Esophagus squamous epithelium (tissue), 5 donors: ENCODE measurements at places on chromosomes 2 and 18.

DNA sequence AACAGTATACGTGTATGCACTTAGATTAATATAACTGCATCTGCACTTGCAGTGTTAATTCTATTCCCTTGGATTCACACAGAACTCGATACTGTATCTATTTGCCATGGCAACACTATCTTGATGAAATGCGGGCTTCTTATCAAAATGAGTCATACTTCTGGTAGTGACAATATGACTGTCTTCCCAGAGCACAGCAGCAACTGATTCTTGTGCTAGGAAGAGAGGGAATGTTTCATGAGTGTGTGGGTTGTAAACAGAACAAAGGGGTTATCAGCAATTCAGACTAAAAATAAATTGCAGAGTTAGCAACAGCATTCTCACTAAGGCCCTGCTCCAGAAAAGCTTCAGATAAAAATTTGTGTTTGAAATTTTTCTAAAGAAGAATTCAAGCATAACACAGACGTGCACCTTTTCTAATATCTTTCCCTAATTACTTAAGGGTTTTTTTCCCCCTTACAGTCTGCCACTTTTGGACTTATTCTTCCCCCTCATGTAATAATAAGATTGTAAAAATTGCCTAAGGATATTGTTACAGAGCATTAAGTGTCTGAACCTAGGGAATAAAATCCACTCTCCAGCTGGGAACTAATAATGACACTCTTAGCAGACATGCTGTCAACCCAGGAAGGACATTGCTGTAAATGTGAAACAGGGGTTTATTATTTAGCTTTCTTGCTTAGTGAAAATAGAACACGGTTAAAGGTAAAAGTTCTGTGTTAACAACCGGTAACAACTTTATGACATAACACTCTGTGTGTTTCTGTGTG, 99.9 kb upstream of the SLC38A11 start:
- H3K4me1 ChIP-seq: no peaks in the 10 kb centered on the region
- H3K4me3 ChIP-seq: no peak overlapping the region
- DNase-seq: no peak
- no peak overlapping the region for H3K27ac ChIP-seq
- no peaks in the 10 kb centered on the region for H3K27me3 ChIP-seq

GRCh38 chr2:173663835-173664512, 301.2 kb downstream of the SP3 start:
- peaks cover 9% of the 10 kb centered on the region for H3K4me1 ChIP-seq
- H3K36me3 ChIP-seq: no peaks in the 10 kb centered on the region
- no peak overlapping the region for H3K27ac ChIP-seq
- H3K4me3 ChIP-seq: no peak overlapping the region

DNA sequence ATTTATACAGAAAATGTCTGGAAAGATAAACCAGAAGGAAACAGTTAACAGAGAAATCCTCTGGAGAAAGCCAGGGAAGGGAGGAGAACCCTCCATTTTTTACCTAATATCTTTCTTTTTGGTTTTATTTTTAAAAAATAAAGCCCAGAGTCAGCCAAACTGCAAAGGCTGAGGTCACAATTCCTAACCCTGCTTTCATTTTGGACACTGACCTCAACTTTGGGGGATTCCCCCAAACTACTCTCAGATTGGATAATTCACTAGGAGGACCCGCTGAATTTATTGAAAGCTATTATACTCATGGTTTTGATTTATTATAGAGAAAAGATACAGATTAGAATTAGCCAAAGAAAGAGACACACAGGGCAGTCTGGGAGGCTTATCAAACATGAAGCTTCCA, 93.3 kb upstream of the SP3 start:
- no peak for DNase-seq
- H3K36me3 ChIP-seq: no peaks in the 10 kb centered on the region
- H3K27me3 ChIP-seq: no peaks in the 10 kb centered on the region
- H3K27ac ChIP-seq: peak overlapping the region; percentile 78
- H3K4me3 ChIP-seq: no peak overlapping the region

- no peak overlapping the region for H3K4me3 ChIP-seq
- no peak overlapping the region for H3K27ac ChIP-seq
- DNase-seq: no peak
- H3K36me3 ChIP-seq: no peaks in the 10 kb centered on the region
Measured at GRCh38 chr2:58762176-58762781, 521.2 kb upstream of the FANCL start.

GRCh38 chr2:172609488-172609887, 53.6 kb downstream of the PDK1 start:
- H3K27me3 ChIP-seq: no peaks in the 10 kb centered on the region
- no peak for DNase-seq
- no peak overlapping the region for H3K4me3 ChIP-seq
- no peaks in the 10 kb centered on the region for H3K4me1 ChIP-seq
- H3K36me3 ChIP-seq: no peaks in the 10 kb centered on the region
- H3K27ac ChIP-seq: no peak overlapping the region

DNA sequence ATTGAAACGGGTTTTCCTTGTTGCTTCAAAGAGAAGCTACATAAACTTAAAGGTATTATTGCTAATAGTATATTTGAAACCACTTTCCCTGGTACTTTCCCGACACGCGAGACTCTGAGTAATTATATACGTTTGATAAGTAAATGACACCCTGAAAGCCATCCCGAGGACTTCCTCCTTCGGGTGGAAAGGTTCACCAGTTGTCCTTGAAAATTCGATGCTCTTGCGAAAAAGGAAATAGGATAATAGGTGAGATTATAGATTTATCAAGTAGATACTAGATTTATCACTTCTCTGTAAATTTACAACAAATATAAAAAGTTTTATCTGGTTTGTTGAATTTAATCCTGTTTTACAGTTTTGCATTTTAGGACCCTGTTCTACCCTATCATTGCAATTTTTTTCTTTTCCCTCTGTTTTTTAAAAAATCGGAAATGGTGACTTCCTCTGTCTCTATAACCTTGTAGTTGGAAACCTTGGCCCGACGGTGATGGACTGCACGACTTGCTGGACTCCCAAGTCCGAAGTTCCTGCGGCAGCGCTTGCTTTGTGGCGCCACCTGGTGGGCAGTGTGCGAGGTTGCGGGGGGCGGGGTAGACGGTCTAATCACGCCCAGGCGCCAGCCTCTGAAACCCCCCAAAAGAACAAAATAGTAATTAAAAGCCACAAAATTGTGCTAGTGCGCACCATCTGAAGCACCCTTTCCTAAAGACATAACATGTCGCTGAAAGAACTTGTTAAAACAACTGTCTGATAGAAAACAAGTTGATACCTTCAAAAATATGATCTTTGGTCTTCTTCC, 972 bp upstream of the DLX2 start:
- DNase-seq: no peak
- peaks cover 42% of the 10 kb centered on the region for H3K4me1 ChIP-seq
- no peak overlapping the region for H3K27ac ChIP-seq
- H3K4me3 ChIP-seq: peak overlapping the region; percentile 68

DNA sequence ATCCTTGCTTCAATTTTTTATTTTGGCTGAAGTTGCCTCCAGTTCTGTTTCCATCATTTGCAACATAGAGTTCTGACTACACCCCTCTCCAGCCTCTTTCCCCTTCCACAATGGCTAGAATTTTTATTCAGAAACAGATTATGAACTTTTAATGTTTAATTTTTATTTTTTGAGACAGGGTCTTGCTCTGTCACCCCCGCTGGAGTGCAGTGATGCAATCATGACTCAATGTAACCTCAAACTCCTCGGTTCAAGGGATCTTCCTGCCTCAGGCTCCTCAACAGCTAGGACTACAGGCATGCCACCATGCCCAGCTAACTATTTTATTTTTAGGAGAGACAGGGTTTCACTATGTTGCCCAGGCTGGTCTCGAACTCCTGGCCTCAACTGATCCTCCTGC, 2.8 kb downstream of the NTSR2 start:
- no peak for DNase-seq
- H3K4me1 ChIP-seq: peaks cover 8% of the 10 kb centered on the region
- H3K27me3 ChIP-seq: no peaks in the 10 kb centered on the region
- H3K36me3 ChIP-seq: no peaks in the 10 kb centered on the region
- H3K27ac ChIP-seq: no peak overlapping the region

DNA sequence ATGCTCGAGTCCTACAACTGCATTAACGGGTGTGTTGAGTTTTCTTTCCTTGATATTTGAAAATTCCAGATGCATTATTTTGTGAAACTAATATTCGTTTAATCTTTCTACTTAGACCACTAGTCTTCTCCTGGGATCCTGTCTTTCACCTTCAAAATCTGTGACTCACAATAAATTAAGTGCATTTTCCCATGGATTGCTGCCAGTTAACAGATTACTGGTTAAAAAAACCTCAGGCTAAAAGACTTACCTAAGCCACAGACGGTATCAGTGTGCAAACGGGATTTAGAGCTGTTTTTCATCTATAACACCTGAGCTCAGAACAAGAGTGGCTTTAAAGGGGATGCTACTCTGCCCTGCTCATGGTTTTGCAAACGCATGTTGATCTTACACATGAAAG, 10.2 kb downstream of the FECH start:
- no peaks in the 10 kb centered on the region for H3K27me3 ChIP-seq
- no peak overlapping the region for H3K27ac ChIP-seq
- H3K4me3 ChIP-seq: no peak overlapping the region
- DNase-seq: no peak
- peaks cover 98% of the 10 kb centered on the region for H3K36me3 ChIP-seq

DNA sequence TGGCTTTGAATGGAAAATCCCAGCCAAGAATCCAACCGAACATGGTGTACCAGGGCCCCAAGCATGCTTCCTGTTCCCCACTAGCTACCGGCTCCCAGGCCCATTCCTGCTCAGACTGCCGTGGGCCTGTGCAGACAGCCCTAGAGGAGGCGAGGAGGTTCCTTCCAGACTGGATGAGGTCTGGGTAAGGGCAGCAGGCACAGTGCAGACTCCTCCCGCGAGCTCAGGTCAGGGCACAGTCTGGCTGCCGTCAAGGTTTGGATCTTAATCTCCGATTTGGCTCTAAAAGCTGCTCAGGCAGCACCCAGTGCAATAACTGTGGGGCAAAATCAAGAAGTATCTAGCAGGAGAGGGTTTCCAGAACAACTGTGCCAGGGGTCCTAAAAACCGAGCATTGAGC, 19.3 kb upstream of the TTR start:
- no peak for DNase-seq
- no peaks in the 10 kb centered on the region for H3K36me3 ChIP-seq
- H3K27ac ChIP-seq: no peak overlapping the region
- H3K4me1 ChIP-seq: no peaks in the 10 kb centered on the region

DNA sequence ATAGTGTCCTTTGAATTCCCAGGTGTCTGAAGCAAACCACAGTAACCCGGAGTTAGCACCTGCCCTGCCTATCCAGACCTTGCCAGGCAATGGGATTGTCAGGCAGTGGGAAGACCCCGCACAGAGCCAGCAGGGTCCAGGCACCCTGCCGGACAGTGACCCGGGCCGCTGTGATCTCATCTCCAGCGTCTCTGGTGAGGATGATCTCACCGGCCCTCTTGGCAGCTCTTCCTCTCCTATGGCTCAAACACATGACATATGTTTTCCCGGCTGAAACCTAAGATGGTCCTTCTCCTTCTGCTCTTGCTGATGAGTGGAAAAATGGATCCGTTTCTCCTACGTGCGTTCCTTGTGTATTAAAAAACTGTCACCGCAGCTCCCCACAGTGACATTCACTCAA, 75.1 kb downstream of the ACOXL start:
- H3K27ac ChIP-seq: no peak overlapping the region
- no peak overlapping the region for H3K4me3 ChIP-seq
- H3K36me3 ChIP-seq: no peaks in the 10 kb centered on the region
- H3K4me1 ChIP-seq: peaks cover 3% of the 10 kb centered on the region
- DNase-seq: no peak

DNA sequence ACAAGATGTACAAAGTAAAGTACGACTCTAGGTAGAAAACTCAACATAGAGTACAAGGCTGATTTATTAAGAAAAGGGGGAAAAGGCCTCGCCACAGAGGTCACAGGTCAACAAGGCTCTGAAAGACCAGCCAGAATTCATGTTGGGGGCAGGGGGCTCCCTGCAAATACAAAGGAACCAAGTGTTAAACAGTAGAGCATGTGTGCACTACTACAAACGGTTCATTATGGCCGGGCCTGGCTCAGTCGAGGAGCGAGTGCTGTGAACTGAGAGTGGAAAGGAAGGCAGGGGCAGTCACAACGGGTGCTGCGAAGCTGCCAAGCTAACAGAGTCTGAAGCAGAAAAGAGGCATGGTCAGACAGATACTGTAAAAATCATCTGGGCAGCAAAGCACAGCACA, 77.1 kb downstream of the MBOAT2 start:
- peaks cover 12% of the 10 kb centered on the region for H3K36me3 ChIP-seq
- no peak overlapping the region for H3K27ac ChIP-seq
- DNase-seq: no peak

DNA sequence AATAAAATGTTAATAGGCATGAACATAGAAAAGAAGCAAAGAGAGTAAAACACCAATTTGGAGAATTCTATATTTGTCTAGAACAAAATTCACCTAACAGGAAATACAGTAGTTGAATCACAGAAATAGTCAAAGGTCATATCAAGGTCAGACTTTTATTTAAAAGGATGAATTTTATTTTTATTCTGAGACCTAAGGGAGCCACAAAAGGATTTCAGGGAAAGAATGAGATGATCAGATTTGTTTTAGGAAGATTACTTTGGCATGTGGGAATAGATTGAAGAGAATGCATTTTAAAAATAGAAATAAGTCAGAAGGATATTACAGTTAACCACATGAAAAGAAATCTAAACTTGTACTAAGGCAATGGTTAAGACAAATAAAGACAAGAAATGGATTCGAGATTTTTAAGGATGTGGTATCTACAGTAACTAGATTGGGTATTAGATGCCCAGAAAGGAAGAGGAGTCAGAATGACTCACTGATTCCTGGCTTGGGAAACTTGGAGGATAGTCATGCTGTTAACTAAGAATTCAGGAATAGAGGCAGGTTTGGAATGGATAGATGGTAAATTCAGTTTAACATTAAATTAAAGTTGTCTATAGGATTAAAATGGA, 56.0 kb downstream of the METTL4 start:
- peak overlapping the region; percentile 64 for H3K27ac ChIP-seq
- peaks cover 11% of the 10 kb centered on the region for H3K4me1 ChIP-seq
- no peak for DNase-seq
- no peaks in the 10 kb centered on the region for H3K27me3 ChIP-seq

DNA sequence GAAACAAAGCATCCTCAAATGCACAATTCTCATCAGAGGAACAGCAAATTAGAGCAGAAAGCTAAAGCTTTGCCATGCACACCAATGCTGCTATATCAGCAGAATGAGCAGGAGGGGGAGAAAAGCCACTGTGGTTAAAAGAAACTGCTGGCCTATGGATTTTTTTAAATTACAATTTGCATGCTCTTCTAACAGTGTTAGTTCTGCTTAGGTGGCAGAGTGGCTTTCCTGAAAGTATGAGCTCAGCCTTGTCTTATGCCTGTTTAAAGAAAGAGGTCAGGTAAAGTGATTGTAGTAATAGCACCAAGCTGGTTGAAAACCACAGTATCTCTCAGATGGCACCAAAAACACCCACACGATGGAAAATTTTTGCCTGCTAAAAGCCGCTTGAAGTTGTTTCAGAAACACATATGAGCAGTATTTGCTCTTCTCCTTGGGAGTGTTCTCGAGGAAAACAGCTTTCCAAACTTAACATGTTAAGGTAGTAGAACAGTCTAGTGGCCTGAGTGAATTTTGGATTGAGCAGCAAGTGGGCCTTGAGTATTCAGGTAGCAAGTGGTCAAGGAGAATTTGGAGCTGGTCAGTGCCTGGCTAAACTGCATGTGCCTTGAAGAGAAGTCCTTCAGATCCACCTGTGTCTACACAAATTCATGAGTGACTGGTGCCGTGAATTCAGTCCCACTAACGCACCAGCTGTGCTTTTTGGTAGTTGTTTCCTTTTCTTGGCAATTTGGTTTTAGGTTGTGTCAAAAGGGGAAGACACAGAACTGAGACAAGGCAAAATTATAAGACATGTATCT, 19.6 kb upstream of the NDUFV2 start:
- peak overlapping the region; percentile 72 for H3K27ac ChIP-seq
- H3K27me3 ChIP-seq: no peaks in the 10 kb centered on the region
- H3K4me1 ChIP-seq: peaks cover 11% of the 10 kb centered on the region
- no peak for DNase-seq
- H3K36me3 ChIP-seq: no peaks in the 10 kb centered on the region
